ENCODE measurements at places on chromosomes 5 and 9.

DNA sequence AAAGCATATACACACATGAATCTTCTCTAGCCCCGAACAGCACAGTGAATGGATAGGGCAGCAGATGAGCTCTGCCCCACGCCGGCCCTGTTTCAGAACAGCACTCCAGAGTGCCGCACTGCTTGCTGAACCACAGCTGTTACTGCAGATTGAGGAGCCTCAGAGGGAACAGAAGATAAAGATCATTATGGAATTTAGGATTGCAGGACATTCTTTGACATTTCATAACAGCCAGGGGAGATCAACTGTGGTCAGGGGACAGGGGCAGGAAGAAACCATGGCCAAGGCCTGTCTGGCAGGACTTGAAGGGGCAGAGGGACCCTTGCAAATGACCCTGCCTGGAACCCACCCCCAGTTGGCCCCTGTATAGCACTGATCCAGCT, 20.6 kb downstream of the IRF1 start:
- DNase-seq, result no peak

DNA sequence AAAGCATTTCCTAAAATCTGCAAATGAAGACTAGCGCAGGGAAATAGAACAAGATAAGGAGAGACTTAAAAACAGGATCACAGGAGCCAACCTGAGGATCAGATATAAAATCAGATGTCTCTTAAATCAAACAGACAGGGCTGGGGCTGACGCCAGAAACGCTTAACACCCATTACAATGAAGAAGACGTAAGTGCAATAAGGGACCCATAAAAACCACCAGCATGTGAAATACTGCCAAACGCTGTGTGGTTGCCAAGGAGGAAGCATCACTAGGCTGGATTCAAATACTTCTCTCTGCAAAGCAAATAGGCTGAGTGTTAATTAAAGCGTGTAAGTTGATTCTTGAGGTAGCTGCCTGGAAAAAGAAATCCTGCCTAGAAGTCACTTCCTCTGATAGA, 74.4 kb upstream of the ATP10B start:
- no peak for DNase-seq

DNA sequence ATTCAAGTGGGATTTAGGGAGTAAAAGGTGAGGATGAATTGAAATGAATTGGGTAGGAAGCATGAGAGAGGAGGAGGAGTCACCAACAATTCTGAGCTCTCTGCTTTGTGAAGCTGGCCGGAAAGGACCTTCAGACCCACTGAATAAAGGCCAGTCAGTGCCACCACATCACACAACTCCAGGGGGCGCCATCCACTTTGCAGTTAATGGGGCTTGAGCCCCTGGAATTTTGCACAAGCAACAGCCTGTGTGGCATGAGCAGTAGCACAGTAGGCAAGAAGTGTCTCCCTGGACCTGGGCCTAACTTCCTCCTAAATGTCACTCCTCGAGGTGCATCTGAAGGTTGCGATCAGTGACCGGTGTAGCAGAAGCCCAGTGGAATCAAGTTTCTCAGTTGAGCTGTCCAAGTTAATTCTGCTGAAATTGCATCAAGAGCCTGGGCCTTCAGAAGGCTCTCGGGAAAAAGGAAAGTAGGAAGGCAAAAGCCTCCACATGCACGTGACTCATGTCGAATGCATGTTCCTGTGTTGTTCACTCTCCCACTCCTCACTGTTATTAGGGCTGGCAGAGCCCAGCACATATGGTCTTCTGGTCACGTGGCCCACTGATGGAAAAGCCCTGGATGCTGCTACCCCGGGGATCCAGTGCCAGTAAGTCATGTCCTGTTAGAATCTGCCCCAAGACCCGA, 27.8 kb upstream of the GLIS3 start:
- DNase-seq, result no peak

DNA sequence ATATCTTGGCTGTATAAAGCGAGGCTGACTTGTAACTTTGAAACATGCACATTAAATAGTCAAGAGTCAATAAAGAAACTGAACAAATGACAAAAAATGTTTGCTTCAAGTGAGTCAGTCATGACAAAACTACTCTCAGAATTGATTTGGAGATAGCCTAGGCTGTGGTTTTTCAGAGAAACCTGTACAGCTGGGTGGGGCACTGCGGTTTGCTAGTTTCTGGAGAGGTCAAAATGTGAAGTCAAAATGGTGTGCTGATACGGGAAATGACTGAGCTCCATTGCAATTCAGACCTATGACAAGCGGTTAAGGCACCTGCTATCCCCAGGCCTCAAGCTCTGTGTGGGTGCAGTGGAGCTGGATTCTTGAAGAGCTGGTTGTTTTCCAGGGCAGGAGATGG, 10.3 kb upstream of the CD180 start:
- peak; percentile 57 for DNase-seq

GRCh38 chr9:7366121-7366520, 433.5 kb downstream of the DMAC1 start:
- DNase-seq, result no peak

Data from activated CD8-positive, alpha-beta memory T cell treated with anti-CD3 and anti-CD28 coated beads for 1 hour (primary cell).